ENCODE measurements at places on chromosomes 16 and 17. TPM values are rescaled to one million over a fixed set of nuclear protein-coding genes. Genes with fewer than 3 reads are reported as not detected.

- DNase-seq = no peak
Observed at GRCh38 chr17:63934183-63935112, 2.3 kb upstream of the CD79B start.

DNA sequence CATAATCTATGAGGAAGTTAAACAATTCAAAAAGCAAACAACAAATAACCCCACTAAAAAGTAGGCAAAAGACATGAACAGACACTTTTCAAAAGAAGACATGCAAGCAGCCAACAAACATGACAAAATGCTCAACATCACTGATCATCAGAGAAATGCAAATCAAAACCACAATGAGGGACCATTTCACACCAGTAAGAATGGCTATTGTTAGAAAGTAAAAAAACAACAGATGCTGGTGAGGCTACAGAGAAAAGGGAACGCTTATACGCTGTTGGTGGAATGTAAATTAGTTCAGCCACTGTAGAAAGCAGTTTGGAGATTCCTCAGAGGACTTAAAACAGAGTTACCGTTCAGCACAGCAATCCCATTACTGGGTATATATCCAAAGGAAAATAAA lies 24.4 kb downstream of the TNFRSF13B start:
- DNase-seq = no peak

KRTAP2-1 gene
- polyA plus RNA-seq = not detected

- no peak for DNase-seq
Observed at GRCh38 chr16:970386-970765, 408 bp downstream of the LMF1 start.

- DNase-seq = no peak
Observed at GRCh38 chr17:7654832-7655540, 4.3 kb downstream of the ATP1B2 start.

KRT32 gene
- polyA plus RNA-seq = not detected

GRCh38 chr17:67475161-67475937 lies 98.3 kb downstream of the PITPNC1 start:
- peak; percentile 59 for DNase-seq

GRCh38 chr17:42698736-42699414 lies 16.5 kb downstream of the CNTNAP1 start:
- no peak for DNase-seq

DNA sequence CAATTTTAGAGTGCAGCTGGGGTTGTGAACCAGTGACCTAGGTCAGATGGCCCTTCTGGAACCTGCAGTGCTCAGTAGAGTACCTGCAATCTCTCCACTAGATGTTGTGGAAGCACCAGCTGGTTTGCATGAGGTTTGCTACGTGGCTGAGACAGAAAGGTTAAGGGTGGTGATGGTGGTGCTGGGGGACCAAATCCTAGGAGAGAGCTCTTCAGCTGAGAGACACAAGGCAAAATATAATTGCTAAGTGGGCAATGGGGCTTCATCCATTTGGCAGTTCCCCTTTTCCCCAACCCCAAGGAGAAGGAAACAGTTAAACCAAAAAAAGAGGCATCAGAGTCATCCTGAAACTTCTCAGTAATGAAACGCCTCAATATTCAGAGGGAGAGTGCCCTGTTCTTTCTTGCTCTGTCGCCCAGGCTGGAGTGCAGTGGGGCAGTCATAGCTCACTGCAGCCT lies 13.9 kb downstream of the ITPRIPL2 start:
- no peak for DNase-seq

DNA sequence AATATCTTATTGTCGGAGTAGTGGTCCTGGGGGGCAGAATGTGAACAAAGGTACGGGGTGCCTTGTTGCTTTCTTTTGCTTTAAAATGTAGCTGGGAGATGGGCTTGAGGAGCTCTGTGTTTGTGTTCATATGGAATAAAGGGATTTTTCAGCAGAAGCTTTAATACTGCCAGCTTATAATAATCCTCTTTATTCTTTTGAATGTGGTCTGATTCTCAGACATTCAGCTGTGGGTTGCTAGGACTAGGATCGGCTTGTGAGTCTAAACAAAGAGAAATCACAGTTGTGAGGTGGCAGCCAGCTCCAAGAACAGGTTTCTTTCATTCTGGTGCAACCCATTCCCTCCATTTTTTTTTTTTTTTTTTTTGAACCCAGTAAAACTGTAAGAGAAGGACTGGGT lies 7.2 kb downstream of the MRPL58 start:
- DNase-seq = no peak

GRCh38 chr17:75065562-75066151 lies 18.6 kb downstream of the KCTD2 start:
- no peak for DNase-seq

- no peak for DNase-seq
Observed at GRCh38 chr17:50768346-50768761, 1.0 kb upstream of the ANKRD40CL start.

DNA sequence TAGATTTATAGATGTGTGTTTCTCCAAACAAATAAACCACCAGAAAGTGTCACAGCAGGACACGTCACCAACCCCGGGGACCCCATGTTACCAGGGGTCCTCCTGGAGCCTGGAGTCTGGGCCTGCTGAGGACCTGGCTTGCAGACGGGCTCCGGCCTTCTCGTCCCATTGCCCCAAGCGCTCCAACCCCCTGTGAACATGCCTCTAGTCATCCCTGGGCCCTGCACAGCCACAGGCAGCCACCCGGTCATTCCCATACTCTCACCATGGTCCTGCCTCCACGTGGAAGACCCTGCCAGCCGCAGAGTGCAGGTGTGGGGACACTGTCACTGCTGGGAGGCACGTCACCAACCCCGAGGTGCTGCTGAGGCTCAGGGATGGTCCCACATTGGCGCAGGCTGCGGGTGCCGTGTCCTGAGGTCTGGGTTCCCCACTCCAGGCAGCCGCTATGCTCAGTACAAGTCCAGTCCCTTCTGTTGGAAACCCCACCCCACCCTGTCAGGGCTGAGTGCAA lies 4.5 kb downstream of the SECTM1 start:
- DNase-seq = no peak

- no peak for DNase-seq
Observed at GRCh38 chr17:75130632-75131277, 787 bp downstream of the NT5C start.

GRCh38 chr16:31386157-31386984 lies 6.8 kb upstream of the ITGAD start:
- no peak for DNase-seq

DNA sequence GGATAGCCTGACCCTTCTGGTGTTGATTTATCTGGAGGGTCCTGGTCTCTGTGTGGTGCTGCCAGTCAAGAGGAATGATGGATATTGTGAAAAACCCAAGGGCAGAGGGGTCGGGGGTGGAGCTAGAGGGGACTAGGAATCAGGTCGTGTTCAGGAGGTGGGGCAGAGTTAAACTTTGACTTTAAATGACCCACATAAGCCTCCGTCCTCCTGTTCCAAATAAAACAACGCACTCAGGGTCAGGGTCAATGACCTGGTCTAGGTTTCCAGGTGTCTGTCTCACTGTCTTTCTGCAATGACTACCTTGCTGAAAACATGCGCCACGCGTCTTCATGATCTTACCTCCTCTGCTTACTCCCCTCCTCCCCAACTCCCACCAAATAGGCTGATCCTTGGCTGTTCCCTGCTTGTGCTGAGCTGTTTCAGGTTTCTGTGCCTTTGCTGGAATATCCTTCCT lies 14.7 kb downstream of the AOC3 start:
- no peak for DNase-seq

GRCh38 chr17:70527364-70527888 lies 358.1 kb downstream of the KCNJ2 start:
- no peak for DNase-seq

- no peak for DNase-seq
Observed at GRCh38 chr16:72847187-72848027, 200.5 kb downstream of the ZFHX3 start.

DNA sequence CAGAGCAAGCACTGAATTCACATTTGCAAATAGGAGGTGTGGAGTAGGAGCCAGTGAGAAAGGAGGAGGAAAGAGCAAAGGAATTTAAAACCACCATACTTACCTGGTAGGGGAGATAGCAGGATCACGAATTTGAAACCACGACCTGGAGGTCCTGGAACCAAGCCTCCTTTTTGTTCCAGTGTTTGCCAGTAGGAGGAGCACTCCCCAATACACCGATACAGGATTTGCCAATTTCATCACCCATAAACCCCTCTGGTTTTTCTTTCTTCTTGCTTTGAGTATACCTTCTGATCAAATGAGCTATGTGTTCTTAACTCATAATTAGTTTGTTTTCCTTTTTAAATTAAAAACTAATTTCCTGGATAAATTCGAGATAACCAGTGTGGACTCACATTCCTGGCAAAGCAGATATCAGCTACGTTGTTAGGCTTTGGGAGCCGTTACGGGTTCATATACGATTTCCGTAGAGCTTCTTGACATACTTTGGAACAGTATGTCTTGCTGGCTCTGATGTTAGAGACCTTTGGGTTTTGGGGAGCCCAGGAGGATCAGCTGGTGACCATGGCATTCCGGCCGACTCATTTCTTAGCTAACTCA lies 22.7 kb downstream of the BCO1 start:
- DNase-seq = no peak

AURKB gene
- polyA plus RNA-seq = 32.2 TPM

ABCA10 gene
- polyA plus RNA-seq = 1.8 TPM

DNA sequence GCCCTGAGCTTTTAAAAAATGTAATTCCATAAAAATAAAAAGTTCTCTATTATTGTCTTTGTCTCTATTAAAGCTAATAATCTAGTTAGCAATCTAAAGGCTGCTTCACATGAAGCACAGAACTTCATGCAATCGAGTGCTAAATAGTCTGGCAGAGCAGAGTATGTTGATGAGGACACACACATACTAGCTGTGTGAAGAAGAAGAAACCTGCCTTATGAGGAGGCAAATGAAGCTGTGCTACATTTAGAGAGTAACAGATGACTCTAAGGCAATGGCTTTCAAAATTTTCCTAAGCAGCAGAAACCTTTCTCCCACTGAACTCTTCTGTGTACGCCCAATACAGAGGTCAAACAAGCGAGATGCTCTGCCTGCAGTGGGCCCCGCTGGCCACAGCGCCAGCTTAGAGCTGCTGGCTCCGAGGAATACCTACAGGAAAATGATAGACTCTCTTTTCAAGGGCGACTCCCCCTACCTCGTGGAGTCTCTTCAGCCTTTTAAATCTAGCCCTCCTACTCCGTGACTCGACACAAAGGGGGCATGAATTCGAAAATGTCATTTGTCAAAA lies 39.2 kb downstream of the GNA13 start:
- DNase-seq = no peak

DNA sequence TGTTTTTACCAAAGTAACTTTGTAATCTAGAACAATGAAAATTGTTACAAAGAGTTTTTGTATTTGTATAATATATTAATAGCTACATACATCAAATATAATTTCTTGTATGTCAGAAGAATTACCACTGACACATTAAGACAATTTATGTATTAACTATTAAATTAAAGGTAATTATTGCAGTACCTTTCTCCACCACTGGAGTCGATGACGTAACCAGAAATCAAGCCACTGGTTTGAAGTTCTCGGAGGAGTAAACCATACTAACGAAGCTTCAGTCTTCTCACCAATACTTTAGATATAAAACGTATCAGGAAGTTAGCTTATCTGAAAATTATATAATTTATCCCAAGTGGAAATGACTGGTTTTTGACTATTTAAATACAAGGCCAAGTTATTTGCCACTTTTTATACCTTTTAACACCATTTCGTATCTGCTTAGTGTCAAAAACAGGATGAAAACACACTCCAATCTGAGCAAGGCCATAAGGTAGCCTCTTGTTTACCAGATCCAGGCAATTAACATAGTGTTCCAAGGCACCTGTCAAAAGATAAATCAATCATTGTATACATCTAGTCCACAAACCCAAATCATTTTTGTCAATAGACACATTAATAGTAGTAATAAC lies 4.3 kb downstream of the POLG2 start:
- no peak for DNase-seq

DNA sequence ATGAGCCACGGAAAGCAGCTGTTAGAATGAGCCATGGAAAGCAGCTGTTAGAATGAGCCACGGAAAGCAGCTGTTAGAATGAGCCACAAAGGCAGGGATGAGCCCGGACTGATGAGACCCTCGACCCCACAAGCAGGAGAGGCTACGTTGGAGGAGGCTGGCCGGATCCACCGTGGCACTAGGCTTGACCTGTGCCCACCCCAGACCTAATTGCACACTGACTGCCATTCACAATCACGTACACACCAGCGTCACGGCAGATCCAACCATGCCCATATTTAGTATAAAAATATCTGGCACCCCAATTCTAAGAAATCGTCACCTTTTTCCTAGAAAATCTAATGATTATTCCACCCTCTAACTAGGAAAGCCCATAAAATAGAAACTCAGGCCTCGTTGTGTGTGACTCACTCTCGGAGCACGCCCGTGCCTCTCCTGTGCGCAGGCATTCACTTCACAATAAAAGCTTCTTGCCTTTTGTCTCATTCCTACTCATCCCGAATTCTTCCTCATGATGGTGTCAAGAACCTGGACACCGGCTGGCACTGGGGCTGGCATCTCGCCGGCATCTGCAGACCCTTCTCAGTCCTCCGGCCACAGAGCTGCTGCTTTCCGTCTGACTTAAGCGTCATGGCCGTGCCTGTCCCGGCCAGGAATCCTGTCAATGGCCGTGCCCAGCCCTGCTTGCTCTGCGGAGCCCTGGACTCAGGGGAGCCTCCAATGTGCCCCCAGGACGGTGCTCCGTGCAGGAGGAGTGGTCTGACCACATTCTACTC lies 5.5 kb upstream of the SECTM1 start:
- no peak for DNase-seq

KLHL10 gene
- polyA plus RNA-seq = 0.32 TPM

TELO2 gene
- polyA plus RNA-seq = 25.9 TPM

HYDIN gene
- polyA plus RNA-seq = 12.9 TPM

DNA sequence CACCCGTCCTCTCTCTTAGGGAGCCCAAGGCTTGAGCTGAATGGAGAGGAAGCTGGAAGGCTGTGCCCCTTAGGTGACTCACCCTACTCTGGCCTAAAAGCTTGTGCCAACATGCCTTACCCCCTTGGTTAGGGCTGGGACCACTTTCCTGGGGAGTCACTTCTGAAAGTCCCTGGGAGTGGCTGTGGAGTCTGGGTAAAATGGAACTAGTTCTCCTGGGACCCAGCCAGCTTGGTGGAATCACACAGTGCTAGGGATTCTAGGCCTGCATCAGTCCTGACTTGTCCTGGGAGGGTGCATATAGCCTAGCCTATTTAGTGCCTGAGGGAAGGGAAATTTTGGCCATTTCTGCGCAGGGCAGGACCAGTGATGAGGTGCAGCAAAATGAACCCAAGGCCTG lies 10.5 kb downstream of the MMP28 start:
- DNase-seq = no peak

DNA sequence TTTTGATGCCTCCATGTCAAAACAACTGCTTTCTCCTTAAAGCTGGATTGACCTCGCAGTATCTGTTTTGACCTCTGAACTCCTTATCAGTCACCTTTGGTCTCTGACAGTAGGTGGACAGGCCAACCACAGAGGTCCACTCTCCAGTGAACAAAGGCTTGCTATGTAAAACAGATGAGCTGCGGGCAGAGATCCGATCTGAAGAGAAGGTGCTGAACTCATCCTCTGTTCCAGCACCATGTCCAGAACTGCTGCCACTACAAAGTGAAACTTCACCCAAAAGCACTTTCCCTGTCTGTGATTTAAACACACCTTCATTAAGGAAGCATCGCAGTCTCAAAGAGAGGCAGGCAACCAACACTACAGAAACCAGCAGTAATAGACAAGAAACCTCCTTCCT lies 117.3 kb upstream of the CORO6 start:
- DNase-seq = no peak

HSD17B1 gene
- 4.8 TPM for polyA plus RNA-seq

All from right renal pelvis (tissue), 4 donors.